NCI-H1092 treated with DMSO at 0.1 percent for 48 hours (cell line): ENCODE measurements at places on chromosomes 12 and 14.

GRCh38 chr14:105066240-105067071, 1.2 kb upstream of the GPR132 start:
- DNase-seq = no peak

DNA sequence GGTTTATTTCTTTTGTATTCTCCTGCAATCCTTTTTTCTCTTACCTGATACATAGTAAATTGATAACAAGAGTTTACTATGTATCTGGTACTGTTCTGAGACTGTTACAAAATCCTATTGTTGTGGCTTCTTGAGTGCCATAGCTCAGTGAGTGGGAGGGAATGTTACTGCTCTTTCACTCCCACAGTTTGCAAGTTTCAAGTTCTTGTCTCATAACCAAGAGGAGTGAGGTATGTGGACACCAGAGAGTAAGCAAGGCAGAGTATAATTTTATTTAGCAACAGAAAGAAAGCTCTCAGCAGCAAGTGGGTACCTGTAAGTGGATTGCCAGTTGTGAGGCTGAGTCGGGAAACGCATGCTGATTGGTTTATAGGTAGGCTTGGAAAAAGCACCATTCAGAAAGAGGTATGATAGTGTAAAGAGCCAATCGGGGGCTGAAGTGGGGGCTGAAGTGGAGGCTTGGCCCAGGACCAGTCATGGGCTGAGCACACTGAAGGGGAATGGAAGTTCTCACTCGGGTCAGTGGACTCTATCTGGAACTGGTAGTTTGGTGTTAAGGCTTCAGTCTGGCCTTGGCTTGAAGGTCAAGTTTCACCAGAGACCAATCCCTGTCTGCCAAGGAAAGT, 850.8 kb downstream of the TMTC2 start:
- no peak for DNase-seq

- no peak for DNase-seq
Observed at GRCh38 chr12:20269337-20270067, 98.8 kb upstream of the PDE3A start.

GRCh38 chr12:98275131-98275475, 240.3 kb upstream of the TMPO start:
- no peak for DNase-seq

DNA sequence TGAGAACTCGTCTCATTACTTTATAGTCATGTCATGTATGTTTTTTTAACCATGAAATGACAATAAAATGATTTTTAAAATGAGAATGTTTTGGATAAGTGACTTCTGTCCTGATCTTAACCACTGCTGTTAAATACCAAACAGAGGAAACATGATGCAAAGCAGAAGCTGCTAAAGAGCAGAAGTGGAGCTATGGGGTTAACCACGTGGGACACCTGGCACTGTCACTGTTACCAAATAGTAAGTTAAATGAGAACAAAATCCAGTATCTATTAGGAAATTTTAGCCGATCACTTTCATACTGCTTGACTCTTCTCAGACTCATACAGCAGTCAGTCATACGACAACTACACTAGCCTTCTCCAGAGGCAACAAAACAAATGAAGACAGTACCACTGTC, 82.4 kb downstream of the SCAF11 start:
- no peak for DNase-seq

- DNase-seq = peak; percentile 19
Observed at GRCh38 chr12:14810953-14811483, 3.0 kb downstream of the SMCO3 start.
